Stimulated activated CD8-positive, alpha-beta memory T cell treated with anti-CD3 and anti-CD28 coated beads, Interleukin-7, amount 100 ng/mL, for 1 hour (primary cell): ENCODE measurements at places on chromosomes 6 and 20.

DNA sequence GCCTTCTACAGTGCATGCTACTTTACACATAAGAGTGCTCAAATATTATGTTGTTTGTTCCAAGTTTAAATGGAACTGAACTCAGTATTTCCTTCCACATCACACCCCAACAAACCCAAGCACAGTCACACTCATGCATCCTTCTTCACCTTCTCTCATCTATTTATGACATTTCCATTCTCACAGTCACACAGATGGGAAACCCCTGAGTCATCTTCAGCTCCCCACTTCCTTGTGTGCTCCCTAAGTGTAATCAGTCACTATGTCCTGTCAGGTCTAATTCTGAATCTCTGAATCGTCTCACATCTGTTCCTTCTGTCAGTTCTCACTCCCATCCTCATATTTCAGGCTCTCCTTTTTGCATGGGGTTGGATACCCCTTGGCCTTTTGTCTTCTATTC, 96.0 kb downstream of the RIMS1 start:
- no peak for DNase-seq

- no peak for DNase-seq
Measured at GRCh38 chr6:126204598-126204997, 135.3 kb upstream of the CENPW start.

GRCh38 chr6:106736502-106736901, 107.1 kb downstream of the QRSL1 start:
- no peak for DNase-seq

DNA sequence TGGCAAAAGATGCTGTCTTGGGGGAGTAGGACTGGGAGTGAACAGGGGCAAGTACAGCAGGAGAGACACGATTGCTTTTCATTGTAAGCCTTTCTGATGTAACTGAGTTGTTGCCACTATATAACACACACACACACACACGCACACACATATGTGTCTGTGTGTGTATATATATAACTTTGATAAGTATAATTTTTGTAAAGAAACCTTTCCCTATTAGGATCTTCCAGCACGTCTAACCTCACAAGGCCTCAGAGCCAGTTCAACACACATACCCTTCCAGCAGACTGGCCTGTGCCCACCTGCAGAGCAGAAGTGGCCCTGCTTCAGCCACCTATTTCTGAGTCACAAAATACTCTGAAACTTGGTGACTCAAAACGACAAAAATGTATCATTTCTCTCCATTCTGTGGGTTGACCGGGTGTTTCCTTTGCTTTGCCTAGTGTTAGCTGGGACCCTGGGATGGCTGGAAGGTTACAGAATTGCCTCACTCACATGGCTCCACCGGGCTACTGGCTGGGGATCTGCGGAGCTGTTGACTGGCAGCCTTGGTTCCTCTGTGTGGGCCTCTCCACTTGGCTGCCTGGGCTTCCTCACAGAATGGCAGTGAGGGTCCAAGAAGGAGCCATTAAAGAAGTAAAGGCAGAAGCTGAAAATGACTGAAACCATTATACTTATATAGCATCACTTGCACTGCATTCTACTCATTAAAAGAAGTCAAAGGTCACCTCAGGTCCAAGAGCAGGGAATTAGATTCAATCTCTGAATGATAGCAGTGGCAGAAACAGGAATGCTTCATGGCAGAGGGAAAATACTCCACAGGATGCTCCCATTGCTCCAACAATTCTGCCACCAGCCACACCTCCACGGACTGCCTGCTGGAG, 126.4 kb downstream of the BANF2 start:
- DNase-seq = no peak

DNA sequence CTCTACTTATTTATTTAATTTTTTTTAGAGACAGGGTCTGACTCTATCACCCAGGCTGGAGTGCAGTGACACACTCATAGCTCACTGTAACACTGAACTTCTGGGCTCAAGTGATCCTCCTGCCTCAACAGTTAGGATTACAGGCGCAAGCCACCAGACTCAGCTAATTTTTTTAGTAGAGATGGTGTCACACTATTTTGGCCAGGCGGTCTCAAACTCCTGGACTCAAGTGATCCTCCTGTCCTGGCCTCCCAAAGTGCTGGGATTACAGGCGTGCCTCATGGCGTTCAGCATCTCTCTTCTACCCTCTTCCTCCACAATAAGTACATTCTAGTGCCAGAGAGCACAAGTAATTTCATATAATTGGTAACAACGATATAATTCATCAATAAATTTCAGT, 5.5 kb downstream of the SSR1 start:
- DNase-seq = no peak

DNA sequence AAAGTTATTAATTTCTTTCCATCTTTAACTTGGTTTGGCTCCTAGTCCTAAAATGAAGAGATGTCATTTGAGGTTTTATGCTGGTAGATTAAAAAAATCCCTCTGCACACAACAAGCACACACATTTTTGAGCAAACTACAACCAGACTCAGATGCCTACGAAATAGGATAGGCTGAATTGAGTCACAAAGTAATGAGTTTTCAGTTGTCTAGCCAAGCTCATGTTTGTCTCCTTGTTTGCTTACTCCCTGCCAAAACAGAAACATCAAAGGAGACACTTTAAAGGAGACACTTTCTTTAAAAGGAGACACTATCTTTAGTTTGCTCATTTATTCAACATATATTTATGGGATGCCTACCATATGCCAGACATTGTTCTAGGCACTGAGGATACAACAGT, 56.2 kb downstream of the TPBG start:
- no peak for DNase-seq

- DNase-seq = no peak
Measured at GRCh38 chr20:23123886-23124285, 37.8 kb upstream of the CD93 start.

DNA sequence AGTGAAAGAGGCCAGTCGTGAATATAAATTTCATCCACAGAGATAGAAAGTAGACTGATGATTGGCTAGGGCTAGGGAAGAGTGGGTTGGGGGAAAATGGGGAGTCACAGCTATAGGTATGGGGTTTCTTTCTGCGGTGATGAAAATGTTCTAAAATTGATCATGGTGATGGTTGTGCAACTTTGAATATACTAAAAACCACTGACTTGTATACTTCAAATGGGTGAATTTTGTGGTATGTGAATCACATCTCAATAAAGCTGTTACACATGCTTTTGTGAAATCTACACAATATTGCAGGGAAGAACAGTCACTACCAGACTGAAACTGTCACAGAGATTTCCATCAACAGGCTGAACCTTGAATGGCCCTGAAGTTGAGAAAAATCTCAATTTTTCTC, 61.5 kb downstream of the LYRM4 start:
- DNase-seq = no peak

DNA sequence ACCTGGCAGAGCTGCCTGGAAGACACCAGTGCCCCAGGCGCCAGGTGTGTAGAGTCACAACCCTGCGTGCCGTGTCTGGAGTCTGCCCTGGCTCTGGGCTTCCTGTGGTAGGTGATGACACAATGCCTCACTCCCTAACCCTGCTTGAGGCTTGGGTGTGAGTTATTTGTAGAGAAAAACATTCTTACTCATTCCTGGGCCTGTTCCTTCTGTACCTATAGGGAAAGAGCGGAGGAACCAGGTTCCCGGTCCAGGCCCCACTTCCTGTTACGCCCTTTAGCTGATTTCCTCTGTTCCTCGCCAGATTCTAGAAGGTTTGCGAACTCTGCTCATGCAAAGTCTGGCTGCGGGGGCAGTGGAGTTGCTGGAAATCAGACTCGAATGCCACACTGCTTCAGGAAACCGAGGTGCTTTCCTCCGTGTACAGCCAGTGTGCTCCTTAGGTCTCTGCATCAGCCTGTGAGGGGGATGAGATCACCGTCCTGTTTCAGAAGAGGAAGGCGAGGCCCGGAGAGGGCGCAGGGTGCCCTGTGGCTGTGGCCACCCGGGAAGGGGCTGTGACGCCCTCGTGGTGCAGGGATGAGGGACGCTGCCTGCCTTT, 67.1 kb upstream of the DUSP22 start:
- no peak for DNase-seq

DNA sequence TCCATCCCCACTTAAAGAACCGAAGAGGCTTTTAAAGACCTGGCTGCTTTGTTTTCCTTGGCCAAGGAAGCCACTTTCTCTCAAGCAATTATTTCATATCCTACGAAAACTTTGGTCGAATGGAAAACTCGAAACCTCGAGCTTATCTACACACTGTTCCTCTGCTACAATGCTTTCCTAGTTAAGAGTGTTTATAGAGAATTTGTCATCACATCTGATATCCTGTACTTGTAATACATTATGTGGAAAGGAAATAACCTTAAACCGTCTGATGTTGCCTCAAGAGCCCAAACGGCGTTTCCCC, 28.1 kb downstream of the TFAP2B start:
- no peak for DNase-seq

GRCh38 chr6:137095651-137096238, 51.0 kb upstream of the IL20RA start:
- no peak for DNase-seq

DNA sequence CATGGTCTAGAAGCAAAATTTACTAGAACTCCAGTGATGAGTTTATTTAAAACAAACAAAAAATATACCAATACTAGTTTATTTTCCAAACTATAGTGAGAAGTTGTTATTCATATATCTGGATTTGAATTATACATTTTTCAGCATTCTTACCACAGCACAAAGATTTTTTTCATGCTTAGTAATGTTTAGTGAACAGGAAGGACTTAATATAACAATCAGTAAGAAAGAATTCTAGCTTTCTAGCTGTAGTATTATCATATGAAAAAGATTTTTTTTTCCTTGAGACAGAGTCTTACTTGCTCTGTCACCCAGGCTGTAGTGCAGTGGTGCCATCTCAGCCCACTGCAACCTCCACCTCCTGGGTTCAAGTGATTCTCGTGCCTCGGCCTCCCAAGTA, 13.8 kb downstream of the MARCKS start:
- DNase-seq = no peak

GRCh38 chr6:134288538-134289203, 29.2 kb downstream of the SGK1 start:
- no peak for DNase-seq

DNA sequence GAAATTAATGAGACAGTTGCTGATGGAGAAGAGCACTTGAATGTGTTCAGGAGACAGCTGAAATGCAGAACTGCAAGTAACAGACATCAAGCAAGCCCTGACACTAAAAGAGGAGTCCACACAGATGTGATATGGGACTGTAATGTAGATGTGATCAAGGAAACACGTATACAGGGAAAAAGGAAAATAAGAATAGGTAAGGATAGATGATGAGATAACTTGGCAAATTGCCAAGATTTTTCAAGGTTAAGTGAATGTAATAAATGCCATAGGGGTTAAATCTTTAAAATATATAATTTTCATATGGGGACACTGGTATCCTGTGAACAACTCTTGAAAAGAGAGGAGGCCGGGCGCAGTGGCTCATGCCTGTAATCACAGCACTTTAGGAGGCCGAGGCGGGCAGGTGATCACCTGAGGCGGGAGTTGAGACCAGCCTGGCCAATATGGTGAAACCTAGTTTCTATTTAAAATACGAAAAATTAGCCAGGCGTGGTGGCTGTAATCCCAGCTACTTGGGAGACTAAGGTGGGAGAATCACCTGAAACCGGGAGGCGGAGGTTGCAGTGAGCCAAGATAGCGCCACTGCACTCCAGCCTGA, 7.2 kb upstream of the SNX14 start:
- no peak for DNase-seq

DNA sequence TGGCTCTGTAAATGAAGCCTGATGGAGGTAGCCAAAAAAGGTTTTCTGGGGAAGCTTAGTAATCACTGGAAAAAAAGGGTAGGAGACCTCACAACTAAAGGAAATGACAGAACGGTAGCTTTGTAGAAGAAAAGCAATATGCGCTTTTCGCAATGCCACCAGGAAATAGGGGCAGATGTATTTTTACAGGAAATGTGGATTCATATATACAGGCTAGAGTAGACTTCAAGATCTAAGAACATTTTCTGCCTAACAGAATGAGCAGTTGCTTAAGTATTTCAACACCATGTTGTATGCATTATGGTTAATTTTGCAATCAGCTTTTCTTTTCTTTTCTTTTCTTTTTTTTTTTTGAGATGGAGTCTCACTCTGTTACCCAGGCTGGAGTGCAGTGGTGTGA, 219.6 kb downstream of the CD83 start:
- no peak for DNase-seq

- DNase-seq = no peak
Measured at GRCh38 chr20:43681468-43681942, 14.6 kb downstream of the MYBL2 start.

DNA sequence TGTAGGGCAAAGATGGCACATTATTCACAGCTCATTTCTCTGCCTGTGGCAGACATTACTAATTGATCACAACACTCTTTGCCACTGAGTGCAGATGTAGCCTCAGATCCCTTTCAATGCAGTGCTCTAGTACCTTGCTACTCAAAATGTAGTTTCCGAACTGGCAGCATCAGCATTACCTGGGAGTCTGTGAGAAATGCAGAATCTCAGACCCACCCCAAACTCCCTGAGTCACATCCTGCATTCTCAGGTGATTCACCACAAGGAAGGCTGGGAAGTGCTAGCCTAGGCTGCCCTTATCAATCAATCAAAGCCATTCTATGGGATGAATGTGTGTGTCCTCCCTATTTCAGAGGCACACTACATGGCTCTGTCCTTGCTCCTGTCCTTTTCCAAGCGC, 58.5 kb downstream of the PCNA start:
- no peak for DNase-seq

DNA sequence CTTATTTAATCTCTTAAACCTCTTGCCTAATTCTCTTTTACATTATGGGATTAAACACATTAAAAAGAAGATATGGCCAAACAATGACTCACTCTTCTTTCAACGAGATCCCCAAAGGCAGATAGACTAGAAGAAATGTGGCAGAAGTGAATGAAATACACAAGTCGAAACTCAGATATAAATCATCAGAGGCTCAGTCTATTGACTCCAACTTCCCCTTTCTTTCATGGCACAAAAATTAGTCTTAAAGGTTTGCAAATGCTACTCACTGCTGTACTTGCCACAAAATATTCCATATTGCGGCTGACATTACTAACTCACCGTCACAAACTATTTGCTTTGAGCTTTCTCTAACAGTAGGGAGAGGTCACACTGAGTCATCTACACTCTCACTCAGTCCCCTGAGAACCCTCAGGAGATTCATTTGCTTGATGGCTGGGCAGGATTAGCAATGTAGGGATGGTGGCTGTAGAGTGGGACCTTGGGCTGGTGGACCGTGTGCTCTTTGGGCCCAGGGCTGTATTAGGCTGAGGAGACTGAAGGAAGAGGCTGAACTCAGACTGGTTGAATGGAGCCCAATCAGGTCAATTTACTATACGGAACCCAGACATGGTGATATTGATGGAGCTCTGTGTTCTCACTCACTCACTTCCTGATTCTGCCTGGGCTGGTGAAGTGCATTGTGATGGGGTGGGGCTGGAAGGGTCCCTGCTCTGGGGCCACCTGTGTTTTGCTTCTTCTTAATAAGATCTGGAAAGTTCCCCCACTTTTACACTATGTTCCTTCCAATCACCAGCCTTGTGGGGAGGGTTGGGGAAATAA, 42.8 kb upstream of the UBR2 start:
- no peak for DNase-seq

- DNase-seq = no peak
Measured at GRCh38 chr6:18268066-18268465, 3.7 kb upstream of the DEK start.
